ENCODE measurements at places on chromosomes 11 and 22. TPM values are rescaled to one million over a fixed set of nuclear protein-coding genes. Genes with fewer than 3 reads are reported as not detected.

- DNase-seq = no peak
Measured at GRCh38 chr11:27291954-27292636, 70.9 kb downstream of the CCDC34 start.

- no peak for DNase-seq
Measured at GRCh38 chr11:127126986-127127385, 126.4 kb upstream of the KIRREL3 start.

DNA sequence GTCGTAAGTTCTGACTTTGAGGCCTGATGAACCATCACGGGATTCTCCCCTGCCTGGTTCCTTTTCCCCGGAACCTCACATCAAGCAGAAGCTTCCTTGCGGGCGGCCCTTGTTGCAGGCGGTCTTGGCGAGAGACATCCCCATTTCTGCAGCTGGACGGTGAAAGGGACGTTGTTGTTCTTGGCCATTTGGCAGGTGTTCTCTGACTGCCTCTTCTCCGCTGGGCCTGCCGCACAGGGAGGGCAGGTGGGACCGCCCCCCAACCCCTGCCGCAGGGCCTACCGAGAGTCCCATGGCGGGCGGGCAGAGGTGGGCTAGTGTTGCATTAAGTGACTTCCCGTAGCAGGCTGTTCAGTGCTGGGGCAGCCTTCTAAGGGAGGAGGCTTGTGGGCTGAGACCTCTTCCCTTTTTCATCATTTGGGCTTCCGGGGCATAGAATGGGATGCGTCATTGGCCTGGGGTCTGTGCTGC, 26.9 kb upstream of the GRAMD4 start:
- peak; percentile 48 for DNase-seq

- no peak for DNase-seq
Measured at GRCh38 chr11:131744847-131745246, 374.4 kb downstream of the NTM start.

SULT4A1 gene
- total RNA-seq = 0.63 TPM

DNA sequence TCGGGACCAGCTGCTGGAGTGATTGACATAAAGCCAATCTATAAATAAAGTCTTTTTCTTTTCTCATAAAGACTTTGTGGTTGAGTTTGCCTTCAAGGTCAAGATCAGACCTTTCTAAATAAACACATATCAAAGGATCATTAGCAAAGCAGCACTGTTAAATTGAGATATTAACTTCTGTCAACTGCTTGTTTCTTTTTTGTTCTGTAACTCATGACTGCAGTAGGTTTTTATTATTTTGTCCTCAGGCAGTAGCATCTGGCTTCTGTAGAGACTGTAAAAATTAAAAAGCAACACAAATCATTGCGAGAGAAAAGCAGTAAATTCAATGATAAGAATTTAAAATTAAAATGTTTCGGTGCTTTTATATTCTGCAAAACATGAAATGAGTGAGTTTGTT, 77.7 kb upstream of the NNMT start:
- DNase-seq = no peak

DNA sequence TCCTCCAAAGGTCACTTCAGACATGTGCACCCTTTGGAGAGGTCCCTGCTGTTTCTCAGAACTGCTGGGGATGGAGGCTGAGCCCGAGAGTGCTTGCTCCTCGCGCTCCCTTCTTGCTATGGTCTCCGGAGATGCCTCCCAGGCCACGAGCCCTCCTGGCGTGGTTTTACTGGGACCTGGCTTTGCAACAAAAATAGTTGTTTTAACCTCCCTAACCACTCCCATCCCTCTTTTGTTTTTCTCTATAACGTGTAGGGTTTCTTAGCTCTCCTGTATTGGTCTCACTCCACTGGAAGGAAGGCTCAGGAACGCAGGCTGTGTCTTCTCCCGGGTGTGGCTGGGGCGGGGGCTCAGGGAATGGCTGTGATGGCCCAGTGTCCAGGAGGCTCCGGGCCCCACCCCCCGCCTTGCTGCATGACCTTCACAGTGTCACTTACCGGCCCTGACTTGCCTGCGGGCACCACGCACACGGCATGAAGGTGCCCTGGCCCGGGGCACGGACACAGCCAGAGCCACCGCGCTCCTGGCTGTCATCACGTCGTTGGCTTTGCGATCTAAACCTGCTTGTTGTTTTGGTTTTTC, 5.6 kb downstream of the PTDSS2 start:
- no peak for DNase-seq

ARHGEF12 gene
- 92.3 TPM for total RNA-seq

GRCh38 chr11:3723014-3723708, 52.0 kb upstream of the CHRNA10 start:
- no peak for DNase-seq

C11orf97 gene
- not detected for total RNA-seq

PLAAT2 gene
- total RNA-seq = 0.47 TPM

TPH1 gene
- total RNA-seq = 0.03 TPM

GRCh38 chr11:29127461-29127860, 889.4 kb downstream of the KCNA4 start:
- DNase-seq = no peak

OR5A1 gene
- not detected for total RNA-seq

GRCh38 chr22:43537019-43537585, 125.3 kb downstream of the MPPED1 start:
- no peak for DNase-seq

DNA sequence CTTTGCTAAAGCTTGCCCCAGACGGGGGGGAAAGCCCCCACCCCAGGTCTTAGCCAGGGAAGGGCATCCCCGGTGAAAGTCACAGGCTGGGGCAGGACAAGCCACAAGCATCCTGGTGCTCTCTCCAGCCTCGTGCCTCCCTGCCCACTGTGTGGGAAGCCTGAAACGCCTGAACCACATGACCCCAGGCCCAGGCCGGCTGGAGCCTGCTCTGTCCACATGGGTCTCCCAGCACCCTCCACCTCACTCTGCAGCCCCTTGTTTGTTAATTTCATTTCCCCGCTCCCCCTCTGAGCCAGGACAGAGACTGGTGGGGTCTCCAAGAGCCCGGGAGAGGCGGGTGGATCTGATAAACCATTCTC, 58.3 kb upstream of the TCF20 start:
- DNase-seq = no peak

DNA sequence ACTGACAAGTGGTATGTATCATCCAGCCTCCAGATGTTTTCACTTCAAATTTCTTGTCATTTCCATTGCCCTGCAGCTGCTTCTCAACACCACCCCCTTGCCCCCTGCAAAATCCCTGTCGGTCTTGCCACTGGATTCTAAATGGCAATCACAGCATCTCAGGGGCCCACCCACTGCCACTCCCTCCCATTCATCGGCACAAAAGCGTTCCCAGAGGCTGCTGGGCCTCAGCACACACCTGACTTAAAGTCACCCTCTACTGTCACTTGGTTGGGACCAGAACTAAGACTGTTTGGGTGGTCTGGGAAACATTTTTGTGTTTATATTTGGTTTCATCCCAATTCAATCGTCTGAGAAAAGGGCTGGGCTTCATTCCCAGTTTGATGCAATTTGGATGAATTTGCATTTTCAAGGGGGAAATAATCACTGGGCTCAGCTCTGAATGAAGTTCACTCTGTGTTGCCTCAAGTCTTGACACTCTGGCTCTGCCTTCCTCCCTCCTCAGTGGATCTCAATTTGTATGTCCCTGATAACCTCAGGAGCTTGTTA, 27.1 kb downstream of the SYT13 start:
- DNase-seq = no peak

IGLL1 gene
- not detected for total RNA-seq

ISX gene
- total RNA-seq = not detected

DNA sequence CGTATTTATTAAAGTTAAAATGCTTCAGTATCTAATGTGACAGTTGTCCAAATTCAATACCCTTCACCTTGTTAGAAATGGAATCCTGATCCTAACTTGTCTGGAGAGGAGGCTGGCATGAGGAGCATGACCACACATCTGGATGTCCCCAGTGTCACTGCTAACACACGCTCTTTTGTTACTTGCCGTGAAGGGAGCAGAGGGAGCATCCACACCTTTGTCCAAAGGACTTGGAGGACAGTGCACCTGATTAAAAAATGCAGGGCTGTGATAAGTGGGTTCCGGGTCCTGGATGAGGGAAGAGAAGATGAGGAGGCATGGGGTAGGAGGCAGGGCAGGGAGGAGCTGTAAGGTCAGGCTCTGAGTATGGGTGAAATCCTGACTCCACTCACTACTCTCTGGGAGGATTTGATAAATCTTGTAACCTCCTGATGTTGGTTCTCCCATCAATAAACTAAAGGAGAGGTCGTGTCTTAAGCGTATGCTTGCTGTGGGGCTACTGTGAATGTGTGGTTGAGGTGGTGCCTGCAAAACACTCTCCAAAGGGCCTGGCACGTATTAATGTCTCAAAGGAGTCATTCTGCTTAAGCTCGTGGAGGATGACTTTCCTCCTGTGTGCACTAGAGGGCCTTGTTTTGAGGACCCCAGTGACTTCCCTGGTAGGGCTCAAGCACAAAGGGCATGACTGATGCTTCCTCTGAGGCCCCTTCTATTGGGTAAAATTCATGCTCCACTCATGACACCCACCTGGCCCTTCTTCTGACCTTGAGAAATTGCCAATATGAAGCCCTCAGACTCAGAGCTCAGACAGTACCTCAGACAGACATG, 16.8 kb upstream of the IGLL5 start:
- DNase-seq = no peak

GRCh38 chr11:45483416-45483815, 182.0 kb downstream of the CHST1 start:
- DNase-seq = no peak

DNA sequence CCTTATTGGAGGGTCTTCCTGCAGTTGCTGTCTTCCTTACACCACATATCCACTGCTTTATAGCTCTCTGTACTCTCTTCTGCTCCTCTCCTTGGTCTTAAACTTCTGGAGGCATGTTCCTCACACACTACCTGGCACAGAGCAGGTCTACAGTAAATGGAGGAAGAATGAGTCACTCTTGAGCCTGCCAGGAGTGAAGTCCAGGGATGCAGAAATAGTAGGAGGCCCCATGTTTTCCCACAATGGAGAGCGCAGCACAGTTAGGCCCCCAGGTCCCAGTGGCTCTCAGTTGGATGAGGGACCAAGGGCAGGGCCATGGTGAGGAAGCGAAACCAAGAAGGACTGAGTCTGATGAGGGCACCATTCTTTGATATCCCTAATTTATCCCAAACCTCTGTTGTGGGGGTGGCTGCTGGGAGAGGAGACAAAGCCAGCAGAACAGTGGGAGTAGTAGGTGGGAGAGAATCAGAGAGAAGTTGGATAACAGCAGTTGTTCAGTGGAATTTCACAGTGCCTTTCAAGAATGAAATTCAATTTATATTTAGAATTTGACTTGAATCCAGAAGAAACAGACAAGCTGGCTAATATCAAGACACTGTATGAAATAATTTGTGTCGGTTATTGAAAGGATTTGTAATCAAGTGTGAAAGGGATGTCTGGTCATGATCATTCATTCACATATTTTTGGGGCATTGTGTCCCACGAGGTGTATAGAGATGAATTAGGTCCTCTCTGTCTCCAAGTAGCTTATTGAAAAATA, 187.8 kb downstream of the HIPK3 start:
- no peak for DNase-seq

DNA sequence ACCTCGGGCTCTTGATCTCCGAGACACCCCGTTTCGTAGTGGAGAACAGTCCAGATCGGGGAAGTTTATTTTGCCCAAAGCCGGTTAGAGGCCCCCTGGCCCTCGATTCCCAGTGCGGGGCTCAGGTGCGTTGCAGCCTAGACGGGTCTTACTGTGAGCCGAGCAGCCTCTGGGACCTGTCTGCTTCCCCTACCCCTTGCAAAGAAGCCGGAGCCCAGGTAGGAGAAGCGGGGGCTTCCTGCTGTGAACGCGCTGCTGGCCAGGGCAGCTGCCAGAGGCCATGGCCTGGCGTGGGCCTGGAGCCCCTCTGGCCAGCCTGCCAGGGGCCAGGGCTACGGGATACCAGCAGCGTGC, 621 bp downstream of the TSPO start:
- DNase-seq = no peak

DNA sequence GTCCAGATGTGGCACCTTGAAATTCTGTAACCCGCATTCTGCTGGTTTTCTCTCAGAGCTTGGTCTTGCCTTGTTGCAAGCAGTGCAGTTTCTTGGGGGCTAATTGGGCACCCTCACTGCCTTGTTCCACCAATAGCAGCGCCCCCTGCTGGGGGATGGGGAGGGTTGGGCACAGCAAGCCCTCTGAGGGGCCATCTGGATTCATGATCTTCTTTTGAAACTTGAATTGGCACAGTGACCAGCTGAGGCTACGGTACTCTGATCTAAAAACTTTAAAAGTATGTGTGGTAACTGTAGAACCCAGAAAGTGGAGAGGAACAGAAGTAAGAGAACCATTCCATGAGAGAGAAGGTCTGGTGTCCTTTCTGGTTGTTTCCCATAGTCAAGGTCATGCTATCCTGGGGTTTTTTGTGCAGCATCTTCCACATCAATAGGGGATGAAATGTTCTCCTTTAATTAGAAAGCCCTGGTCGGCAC, 64.2 kb downstream of the MED15 start:
- DNase-seq = peak; percentile 55

GRCh38 chr11:937841-938261, 12.2 kb downstream of the AP2A2 start:
- no peak for DNase-seq

DNA sequence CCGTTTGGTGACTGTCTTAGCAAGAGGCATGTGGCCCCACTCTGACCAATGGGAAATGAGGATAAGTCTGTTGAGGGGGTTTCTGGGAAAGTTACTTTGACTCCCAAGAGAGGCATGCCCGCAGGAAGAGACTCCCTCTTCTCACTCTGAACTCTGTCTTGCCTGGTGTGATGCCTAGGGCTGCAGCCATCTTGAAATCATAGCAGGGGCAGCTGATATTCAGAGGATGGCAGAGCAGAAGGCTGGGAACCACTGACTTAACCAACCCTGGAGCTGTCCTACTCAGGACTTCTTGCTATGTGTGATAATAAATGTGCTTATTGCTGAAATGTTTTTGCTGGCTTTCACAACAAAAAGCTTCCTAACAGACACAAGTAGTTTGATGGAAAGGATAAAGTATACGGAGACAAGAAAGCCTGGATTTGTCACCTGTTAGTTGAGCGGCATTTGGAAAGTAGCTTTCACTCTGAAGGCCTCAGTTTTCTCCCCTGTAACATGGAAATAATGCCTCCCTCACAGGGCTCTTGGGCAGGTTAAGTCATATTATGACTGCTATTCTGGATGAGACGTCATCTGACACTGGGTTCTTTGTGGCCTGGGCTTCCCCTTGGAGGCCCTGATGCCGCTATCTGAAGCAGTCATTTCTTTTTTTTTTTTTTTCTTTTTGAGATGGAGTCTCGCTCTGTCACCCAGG, 128.5 kb downstream of the CEP164 start:
- no peak for DNase-seq

GRCh38 chr22:32848226-32848625, 46.7 kb downstream of the TIMP3 start:
- DNase-seq = no peak

OR10A2 gene
- not detected for total RNA-seq

GRCh38 chr22:36829370-36830002, 12.7 kb upstream of the PVALB start:
- DNase-seq = no peak

C11orf42 gene
- not detected for total RNA-seq

GRCh38 chr22:41387341-41387740, 5.6 kb downstream of the TEF start:
- DNase-seq = no peak

- no peak for DNase-seq
Measured at GRCh38 chr22:50576806-50577696, 1.2 kb downstream of the CPT1B start.

KCNJ1 gene
- total RNA-seq = not detected

- no peak for DNase-seq
Measured at GRCh38 chr11:45477588-45477987, 187.8 kb downstream of the CHST1 start.

KRTAP5-8 gene
- not detected for total RNA-seq

Measured in left cardiac atrium (tissue), 4 donors.